ENCODE measurements at places on chromosomes 7 and 10.

DNA sequence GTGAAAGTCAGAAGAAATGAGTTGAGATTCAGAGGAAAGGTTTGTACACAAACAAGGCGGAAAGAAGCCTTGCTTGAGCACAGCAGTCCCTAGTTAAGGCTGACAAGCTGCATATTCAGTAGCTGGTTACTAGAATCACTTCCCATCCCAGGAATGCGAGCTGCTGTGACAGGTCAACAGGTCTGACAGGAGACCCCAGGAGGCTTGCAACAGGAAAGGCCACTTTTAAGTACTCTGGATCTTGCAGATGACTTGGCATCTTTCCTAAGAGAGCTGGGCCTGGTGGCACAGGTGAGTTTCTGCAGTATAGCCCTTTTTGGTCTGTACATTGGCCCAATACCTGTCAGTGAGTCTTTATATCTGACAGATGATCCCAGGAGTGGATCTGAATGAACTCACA is 35.7 kb upstream of the UNC5B start:
- DNase-seq, result no peak

DNA sequence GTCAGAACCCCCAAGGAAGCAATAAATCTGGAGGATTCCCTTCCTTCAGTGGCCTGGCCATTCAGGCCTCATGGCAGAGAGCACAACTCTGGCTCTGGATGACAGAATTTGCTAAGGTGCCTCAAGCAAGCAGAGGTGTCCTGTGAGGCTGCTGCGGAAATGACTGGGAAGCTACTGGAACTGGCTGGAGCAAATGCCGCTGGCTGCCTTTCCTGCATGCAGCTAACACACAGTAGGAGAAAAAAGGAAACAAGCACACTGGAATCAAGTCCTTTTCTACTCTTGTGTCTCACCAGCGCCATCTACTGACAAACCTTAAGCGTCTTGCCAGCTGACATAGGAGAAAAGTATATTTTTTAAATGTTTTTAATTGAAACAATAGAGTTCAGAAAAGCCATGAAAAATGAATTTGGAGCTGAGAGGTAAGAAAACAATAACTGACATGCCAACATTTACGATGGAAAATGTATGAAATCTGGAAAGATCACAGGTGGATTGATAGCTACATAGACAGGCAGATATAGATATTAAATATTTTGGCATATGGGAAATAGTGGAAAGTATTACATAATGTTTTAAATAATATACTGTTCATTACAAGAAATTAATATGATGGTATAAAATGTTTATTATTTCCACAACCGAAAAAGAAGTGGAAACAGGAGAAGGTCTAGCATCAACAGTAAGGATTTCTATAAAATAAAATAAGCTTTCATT is 951.6 kb downstream of the ANKRD7 start:
- DNase-seq, result peak; percentile 63

- no peak for DNase-seq
These were observed 744 bp downstream of the CREM start for GRCh38 chr10:35127289-35127891.

DNA sequence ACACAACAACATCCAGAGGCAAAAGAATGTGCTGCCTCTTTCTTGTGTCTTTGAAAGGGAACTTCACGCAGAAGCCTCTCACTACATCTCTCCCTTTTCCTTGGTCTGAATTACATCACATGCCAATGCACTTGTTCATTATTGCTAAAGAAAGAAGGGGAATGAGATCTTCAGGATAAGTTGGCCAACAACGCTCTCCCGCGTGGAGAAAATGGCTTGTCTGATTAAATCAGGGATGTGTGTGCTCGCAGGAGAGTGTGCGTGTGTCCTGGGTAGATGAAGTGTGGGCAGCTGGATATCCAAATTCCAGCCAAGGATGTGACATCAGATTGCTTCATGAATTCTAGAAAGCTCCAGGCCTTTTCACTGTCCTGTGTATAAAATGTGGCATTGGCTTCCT is 541.6 kb upstream of the FZD8 start:
- no peak for DNase-seq

DNA sequence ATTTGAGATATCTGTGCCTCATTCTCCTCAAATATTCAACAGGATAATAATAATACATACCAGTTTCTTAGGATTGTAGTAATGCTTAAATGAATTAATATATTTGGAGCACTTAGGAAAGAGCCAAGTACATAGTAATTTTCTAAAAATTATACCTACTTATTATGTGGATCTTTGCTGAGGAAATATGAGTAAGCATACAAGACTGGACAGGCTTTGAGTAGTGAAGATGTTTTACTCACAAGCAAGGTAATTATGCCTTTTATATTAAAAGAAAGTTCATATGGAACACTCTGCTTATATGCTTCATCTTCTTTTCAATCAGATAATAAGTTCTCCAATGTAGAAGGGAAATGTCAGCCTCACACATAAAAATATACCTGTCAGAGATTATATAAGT is 337.5 kb upstream of the KAT6B start:
- DNase-seq, result no peak

GRCh38 chr10:92787557-92788152 is 60.7 kb upstream of the EXOC6 start:
- no peak for DNase-seq
